NCI-H1436 (cell line): ENCODE measurements at places on chromosomes 7 and 10.

DNA sequence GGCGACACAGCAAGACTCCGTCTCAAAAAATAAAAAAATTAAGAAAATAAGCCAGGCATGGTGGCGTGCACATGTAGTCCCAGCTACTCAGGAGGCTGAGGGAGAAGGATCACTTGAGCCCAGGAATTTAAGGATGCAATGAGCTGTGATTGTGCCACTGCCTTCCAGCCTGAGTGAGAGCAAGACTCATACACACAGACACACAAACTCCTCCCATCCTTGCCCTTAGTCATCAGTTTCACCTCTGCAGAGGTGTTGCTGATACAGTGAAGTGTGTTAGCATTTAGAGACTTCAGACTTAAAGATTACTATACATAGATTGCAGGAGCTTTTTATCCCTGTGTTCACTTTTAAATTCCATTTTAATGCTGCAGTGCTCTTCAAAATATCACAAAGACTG, 5.5 kb upstream of the H2AZ2 start:
- DNase-seq = no peak

DNA sequence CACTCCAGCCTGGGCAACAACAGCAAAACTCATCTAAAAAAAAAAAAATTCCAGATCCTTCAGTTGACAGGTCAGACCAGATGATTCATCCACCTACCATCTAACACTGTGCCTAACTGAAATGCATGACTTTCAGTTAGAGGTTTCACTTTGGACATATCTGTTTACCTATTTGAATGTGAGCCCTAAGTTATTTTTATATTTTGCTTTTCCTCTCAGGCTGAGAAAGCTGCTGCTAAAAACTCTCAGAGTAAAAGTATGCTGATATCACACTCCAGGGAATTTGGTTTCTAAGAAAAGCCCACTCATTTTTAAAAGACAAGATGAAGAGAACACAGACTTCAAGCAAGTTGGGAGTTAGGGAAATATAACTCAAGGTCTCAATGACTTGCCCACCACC, 126.0 kb downstream of the SGMS1 start:
- DNase-seq = no peak

GRCh38 chr10:128324058-128324827, 198.0 kb upstream of the MKI67 start:
- DNase-seq = peak; percentile 3

DNA sequence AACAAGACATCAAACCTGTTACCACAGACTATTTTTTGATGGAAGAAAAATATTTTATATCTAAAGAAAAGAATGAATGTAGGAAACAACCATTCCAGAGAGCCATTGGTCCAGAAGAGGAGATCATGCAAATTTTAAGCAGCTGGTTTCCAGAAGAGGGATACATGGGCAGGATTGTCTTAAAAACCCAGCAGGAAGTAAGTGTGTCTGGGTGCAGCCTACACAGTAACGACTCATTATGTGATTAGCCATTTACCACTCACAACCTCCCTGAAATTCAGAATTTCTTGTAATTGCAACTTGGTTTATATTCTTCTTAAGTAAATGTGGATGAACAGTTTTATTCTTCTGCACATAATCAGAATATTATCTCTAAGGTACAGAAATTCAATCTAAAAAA, 46.2 kb downstream of the NOC3L start:
- DNase-seq = no peak

GRCh38 chr7:154960063-154960790, 42.7 kb downstream of the PAXIP1 start:
- no peak for DNase-seq

DNA sequence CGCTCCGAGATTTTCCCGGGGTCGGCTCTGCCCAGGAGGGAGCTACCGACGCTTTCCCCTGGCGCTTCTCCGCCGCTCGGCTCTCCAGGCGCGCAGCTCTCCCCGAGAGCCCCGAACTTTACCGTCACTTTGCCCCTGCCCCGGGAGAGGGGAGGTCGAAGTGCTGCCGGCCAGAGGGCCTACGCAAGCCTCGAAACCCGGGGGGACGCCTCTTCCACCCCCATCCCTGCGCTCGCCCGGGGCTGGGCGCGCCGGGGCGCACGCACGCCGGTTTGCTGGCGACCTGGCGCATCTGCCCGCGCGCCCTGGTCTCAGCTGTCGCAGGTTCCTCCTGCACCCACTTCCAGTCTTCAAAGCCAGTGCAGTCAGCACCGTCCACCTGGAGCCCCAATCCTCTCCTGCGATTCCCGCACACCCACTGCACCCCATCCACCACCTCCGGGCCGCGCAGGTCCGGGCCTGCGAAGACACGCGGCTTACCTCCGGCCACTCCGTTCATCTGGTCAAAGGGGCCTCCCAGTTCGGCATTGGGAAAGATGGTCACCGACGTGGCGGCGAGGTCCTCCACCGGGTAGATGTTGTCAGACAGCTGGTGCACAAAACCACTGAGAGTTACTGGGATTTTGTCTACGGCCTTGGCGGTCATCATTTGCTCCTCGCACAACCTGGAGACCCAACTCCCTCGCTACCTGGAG, 638 bp downstream of the EGR2 start:
- DNase-seq = no peak

DNA sequence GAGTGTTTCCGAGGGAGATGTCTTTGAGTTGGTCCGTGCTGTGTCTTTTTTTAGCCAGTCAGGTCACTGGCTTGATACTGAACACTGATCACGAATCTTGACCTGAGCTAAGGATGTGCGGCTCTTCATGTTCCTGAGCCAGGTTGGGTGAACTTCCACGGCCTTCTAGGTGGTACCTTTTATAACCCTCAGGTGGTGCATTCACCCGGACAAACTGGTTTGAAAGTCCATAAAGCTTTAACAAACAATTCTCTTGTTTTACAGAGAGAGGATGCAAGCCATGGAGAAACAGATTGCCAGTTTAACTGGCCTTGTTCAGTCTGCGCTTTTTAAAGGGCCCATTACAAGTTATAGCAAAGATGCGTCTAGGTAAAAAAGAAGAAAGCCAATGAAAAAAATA, 229.5 kb downstream of the ARHGAP21 start:
- no peak for DNase-seq

GRCh38 chr10:85946713-85947326, 419.8 kb downstream of the GRID1 start:
- DNase-seq = no peak

DNA sequence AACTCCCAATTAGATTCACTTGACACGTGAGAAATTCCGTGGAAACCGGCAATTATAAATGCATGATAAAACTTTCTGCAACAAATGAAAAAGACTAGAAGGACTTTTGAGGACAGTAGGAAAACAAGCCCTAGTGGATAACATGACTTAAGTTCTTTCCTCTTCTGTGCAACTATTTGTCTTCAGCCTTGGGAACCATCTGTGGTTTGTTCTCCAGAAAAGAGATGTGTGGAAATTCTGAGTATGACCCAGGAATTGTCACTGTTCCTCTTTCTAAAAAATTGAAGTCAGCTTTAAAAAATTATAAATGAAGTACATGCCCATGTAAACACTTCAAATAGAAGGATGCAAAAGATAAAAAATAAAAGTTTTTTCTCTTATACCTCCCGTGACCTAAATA, 128.6 kb upstream of the SVIL start:
- DNase-seq = no peak

GRCh38 chr10:14686356-14686755, 88.3 kb downstream of the FAM107B start:
- no peak for DNase-seq

GRCh38 chr7:152025937-152026890, 740 bp downstream of the GALNT11 start:
- DNase-seq = no peak

- DNase-seq = no peak
Observed at GRCh38 chr10:114172216-114172615, 1.8 kb downstream of the CCDC186 start.

- no peak for DNase-seq
Observed at GRCh38 chr10:113228530-113228929, 278.5 kb downstream of the TCF7L2 start.

DNA sequence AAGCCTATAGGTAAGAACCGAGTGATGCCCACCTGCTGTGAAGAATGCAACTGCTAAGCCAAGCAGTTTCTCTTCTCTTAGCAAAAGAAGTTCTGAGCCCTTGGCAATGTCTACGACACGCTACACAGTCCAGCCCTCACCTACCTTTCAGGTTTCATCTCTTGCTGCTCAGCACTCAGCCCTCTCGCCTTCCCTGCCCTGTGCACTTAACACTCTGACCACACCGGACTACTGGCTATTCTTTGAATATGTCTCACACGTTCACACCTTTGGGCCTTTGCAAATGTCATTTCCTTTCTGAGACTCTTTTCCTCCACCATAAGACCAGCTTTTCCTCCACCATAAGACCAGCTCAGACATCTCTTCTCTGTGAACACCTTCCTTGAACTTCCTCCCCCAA, 67.0 kb upstream of the ITGB1 start:
- no peak for DNase-seq

DNA sequence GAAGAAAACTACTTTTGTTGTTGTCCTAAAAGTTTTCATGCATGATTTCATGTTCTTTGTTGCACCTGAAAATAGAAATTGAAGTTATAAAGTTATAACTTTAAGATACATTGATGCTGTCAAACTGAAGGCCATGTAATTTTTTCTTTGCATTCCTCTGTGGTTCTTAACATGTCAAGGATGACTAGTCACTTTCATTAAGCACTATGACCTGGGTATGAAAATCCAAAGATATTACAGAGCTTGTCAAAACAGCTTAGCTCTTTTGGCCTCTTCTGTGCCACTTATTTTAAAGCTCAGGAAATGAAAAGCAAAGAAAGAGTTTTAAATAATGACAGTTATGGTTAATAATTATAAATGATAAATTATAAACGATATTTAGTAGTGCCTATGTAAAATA, 241.6 kb upstream of the CACNA2D1 start:
- DNase-seq = no peak

DNA sequence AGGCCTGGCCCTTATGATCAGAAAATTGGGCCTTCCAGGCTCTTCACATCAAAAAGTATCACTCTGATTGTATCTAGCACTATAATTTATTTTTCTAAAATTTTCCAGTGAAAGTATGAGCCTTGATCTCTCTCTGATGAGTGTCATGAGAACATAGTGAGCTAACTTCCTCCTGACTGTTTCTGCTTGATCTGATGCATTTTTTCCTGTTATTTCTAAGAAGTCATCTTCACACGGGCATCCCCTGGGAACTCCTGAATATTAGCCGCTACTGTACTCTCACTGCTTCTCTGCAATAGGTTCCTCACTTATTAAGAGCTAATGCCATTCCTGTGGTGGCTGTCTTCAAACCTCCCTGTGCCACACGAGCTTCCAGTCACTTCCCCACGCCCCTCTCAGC, 63.1 kb upstream of the ZPBP start:
- no peak for DNase-seq

DNA sequence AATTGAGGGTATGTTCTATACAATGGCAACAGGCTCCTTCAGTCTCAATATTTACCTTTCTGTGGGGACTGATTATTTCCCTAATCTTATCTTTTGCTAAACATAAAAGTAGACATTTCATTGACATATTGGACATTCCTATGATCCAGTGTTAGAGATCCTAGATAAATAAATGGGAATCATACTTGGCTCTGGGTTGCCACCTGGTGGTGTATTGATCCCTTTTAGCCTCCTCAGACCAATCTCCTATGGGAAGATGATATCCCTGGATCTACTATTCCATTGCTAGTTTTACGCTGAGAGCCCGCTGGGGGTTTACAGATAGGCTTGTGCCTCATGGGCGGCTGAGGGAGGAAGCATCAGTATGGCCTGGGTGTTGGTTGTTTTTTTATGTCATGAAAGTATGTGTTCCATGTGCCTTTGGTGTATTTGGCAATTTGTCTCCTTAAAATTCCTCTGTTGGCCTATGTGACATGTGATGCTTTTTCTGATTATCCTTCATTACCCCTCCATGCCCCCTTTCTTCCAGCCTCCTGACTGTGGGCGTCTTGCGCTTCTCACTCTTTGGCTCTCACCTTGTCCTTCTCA, 18.8 kb downstream of the CELF2 start:
- no peak for DNase-seq

DNA sequence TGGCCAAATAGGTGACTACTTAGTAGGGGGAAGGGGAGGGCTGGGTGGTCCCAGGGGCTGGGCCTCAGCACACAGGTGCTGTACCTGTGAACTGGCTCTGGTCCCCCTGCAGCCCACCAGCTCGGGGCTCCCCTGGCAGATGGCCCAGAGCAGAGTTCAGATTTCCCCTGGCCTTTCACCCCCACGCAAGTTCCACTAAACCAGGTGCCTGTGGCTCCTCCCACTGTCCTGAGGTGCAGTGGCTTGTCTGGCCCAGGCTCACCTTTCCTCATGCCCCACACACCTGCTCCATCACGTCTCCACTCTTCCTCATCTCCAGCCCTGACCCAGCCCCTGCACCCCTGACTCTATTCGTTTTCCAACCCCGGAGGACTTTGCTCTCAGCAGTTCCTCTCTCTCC, 47.3 kb upstream of the OPALIN start:
- DNase-seq = no peak

GRCh38 chr7:30247541-30248401, 36.6 kb upstream of the ZNRF2 start:
- DNase-seq = peak; percentile 62

DNA sequence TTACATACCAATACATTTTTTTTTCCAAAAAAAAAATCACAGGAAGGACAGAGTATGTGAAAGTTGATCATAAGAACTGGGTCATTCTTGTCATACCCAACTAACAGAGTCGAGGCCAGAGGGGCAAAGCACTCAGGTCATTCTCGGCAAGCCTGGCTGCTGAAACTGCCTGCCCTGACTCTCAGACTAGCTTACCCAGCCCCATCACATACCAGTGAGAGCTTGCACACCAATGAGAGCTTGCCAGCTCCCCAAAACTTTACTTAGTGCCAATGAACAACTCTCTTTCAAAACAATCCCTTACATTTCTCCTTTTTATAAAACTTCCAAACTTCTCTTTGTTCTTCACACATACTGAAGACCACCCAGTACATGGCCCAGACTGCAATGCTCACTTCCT, 48.9 kb downstream of the VOPP1 start:
- DNase-seq = no peak

GRCh38 chr10:42973870-42974692, 102.8 kb upstream of the RET start:
- DNase-seq = no peak

- DNase-seq = no peak
Observed at GRCh38 chr7:138515001-138515528, 55.0 kb downstream of the TRIM24 start.

DNA sequence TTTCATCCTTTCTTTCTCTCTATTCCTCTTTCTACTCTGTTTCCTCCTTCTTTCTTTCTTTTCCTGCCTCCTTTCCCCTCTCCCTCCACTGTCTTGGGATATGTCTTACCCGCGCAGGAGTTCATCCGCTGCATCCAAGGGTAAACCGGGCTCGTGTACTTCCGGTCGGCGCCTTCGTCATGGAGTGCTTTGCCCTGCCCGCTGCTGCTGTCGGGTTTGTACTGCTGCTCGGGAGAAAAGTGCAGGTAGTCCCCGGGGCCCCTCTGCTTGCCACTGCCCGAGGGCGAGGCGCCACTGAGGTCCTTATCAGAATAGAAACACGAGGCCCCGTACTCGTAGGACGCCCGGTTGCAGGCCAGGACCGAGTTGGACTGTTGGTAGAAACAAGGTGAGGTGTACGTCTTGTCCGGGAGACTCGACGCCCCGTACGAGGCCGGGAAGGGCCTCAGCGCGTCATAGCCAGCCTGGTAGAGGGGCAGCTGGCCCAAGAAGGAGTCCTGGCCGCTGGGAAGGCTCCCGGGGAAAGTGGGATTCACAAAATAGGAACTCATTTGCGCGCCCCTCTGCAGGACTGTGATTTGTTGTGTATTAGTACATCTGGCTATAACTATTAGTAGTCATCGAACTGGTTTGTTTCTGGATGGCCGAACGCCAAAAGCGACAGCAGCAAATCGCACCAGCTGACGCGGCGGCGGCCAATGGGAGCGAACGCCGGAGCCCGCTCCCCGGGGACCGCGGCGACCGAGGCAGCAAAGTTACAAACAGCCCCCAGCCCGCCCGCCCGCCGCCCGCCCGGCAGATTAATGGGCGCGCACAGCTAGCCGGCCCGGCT, at the start of gene HOXA6:
Gene HOXA6, minus strand, starts transcription at position 576 of the 832 bp plus-strand sequence. Its CDS starts 25 bp downstream, at position 551.
- DNase-seq = peak; percentile 52
